ENCODE measurements at places on chromosomes 16 and 17. TPM values are rescaled to one million over a fixed set of nuclear protein-coding genes. Genes with fewer than 3 reads are reported as not detected.

GRCh38 chr17:29661213-29661612 lies 38.5 kb upstream of the CORO6 start:
- DNase-seq, result no peak

The CHST5 gene
- not detected for total RNA-seq

- DNase-seq, result no peak
Observed at GRCh38 chr16:82735186-82735585, 108.4 kb downstream of the CDH13 start.

GRCh38 chr17:78239489-78239931 lies 8.1 kb downstream of the TMEM235 start:
- DNase-seq, result no peak

The ETV4 gene
- 1.4 TPM for total RNA-seq

The KRT23 gene
- 12.9 TPM for total RNA-seq

The CCL8 gene
- not detected for total RNA-seq

DNA sequence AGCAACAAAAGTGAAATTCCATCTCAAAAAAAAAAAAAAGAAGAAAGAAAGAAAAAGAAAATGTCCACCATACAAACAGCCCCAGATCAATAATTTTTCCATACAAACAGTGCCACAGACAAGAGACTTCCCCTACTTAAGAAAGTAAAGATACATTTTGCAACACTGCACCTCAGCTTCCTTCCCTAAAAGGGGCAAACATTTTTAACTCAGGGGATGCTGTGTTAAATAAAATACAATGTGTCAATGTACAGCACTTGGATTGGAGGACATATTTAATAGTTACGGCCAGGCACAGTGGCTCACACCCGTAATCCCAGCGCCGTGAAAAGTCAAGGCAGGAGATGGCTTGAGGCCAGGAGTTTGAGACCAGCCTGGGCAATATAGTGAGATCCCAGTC lies 22.3 kb downstream of the MYH11 start:
- DNase-seq, result no peak

DNA sequence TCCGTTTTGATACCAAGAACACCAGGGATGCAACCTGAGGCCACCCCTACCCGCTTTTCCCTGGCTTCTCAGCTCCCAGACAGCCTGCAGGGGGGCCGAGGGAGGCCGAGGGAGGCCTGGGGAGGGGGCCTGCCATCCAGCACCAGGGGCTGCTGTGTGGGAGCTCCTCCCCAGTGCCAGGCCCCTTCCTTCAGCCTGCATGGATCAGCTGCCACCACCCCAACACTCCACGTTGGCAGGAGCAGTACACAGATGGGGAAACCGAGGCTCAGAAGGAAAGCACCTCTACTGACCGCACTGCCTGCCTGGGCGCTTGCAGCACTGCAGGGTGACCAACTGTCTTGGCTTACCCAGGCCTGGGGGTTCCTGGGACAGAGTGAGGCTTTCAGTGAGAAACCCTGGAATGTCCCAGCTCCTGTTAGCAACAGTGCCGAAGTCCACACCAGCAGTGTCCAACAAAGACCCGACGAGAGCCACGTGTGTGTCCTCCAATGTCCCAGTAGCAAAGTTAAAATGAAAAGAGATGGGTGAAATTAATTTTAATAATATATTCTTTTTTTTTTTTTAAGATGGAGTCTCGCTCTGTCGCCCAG lies 5.3 kb upstream of the OSGIN1 start:
- no peak for DNase-seq

The STH gene
- total RNA-seq, result not detected

DNA sequence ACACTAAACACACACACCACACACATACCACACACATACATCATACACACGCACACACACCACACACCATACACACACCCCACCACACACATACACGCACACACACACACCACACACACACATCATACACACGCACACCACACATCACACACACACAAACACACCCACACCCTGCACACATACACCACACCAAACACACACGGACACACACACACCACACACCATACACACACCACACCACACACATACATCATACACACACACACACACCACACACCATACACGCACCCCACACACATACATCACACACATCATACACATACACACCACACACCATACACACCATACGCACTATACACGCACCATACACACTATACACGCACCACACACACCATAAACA lies 3.7 kb upstream of the SOX8 start:
- DNase-seq, result no peak

DNA sequence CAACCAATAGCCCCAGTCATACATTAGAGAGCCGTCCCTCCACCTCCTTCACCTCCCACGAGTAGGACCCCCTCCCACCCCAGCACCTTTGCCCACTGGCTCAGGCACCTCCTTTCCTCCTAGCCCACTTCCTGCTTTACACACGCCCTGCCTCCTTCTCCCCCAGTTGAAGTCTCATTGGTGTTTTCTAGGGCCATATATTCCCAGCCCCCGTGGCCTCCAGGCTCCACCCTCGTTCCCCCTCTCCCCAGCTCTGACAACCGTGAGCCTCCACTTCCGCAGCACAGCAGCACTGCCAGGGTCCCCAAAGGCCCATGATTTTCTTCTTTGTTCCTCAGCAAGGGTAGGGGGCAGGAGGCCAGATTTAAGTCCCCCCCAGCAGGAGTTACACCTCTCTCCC lies 340.3 kb upstream of the TNRC6C start:
- DNase-seq, result no peak

DNA sequence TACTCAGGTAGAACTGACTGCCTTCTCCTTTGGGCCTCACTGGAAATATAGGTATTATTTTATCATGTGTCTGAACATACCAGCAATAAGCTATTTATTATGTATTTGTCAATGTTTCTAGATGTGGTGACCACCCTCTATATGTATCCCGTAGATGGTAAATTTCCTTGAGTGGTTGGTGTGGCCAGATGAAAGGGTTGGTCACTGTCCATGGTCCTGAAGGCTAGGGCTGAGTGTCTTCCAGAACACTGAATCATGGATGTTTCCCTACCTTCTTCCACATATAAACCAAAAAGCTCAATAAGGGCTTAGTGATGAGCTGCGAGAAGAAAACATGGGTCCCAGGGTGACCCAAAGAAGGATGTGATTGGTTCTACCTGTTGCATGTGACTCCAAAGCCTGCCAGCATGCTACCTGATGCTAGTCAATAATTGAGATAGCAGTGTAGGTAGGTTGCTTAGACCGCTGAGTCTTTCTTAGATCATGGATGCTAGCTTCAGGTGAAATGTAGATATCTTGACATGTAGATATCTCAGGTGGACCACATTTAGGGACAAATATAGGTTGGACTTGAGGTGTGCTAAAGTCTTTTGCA lies 150.3 kb downstream of the ASIC2 start:
- DNase-seq, result peak; percentile 33

- no peak for DNase-seq
Observed at GRCh38 chr17:3502466-3502865, 26.7 kb downstream of the ASPA start.

The CCDC144A gene
- 2.1 TPM for total RNA-seq

The HLF gene
- total RNA-seq, result 0.26 TPM

DNA sequence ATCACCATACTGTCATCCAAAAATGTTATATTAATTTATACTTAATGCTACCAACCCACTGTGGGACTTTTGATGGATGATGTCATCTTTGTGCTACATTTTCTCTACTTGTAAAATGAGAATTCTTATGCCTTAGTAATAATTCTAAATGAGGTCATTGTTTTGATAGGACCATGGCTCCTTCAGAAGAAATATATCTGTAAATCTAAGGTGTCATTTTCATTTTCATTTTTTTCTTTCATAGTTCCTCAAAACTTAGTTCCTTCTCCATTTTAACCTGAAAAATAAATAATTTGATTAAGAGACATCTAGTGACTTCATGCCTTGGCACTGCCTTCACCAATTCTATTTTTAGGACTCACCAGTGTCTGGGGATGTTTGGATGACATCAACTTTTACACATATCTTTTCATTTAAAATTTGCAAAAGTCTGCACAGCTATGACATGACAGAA lies 48.7 kb downstream of the GPRC5B start:
- DNase-seq, result no peak

DNA sequence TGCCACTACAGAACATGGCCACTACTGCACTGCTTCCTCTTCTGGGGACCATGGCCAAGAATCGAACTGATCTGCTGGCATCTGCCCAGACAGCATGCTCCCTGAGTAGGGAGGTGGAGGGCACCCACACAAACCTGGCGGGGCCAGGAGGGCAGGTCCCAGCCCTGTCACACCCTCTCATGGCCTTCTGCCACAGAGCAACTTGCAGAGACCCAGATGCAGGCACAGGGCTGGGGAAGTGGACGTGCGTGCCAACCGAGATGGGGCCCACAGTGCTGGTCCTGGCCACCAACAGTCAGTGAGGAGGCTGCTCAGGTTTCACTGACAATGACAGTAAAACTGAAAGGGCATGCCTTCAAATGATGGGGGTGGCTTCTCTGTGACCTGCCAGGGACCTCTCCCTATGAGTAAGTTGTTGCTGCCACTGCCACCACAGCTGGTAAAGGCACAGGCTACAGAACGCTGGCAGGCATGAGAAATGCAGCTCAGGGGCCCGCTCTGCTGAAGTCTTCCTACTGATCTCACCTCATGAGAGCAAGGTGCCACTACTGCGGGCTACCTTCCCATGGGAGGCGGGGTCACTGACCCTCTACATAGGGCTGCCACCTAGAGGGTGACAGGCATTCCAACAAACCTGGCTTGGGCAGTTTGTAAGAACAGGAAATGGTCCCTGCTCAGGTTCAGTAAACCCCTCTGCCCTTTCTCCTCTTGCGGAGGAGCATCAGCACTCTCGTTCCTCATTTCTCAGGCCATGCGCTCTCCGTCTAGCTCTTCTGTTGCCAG lies 15.5 kb downstream of the HIC1 start:
- DNase-seq, result no peak

The GRB2 gene
- total RNA-seq, result 103 TPM

The CAVIN1 gene
- 159 TPM for total RNA-seq

The GFAP gene
- not detected for total RNA-seq

DNA sequence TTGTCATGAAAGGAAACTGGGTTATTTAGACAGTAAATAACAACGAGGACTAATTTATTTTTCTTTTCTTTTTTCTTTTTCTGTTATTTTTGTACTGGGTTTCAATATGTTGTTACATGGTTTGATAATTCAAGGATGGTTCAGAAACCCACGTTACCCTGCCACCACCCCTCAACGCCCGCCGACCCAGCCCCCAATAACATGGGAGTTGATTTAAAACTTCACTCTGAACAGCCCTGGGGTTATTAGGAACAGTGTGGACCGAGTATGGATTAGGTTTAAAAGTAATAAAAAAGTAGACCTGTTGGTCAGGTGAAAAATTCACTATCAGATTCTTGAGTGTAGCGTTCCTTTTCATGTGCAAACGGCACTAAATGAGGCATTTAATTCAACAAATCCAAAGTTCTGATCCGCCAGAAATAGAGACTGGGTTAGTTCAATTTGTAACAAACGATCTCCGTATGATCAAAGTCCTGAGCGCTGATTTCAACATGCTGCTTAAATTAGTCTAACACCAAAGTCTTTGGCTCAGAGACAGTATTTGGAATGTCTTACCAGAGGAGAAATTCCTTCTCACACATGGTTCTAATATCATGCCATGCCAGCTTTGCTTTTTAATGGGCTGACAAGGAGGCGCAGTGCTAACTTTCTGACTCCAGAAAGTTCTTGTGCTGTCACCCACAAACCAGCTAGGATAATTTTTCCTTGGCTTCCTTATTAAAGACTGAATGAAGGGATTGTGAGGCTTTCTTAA lies 173.1 kb upstream of the IRX3 start:
- no peak for DNase-seq

- no peak for DNase-seq
Observed at GRCh38 chr16:63283721-63284120, 1247.5 kb upstream of the CDH8 start.

The CBX8 gene
- total RNA-seq, result 2.7 TPM

The FN3K gene
- total RNA-seq, result 4.5 TPM

DNA sequence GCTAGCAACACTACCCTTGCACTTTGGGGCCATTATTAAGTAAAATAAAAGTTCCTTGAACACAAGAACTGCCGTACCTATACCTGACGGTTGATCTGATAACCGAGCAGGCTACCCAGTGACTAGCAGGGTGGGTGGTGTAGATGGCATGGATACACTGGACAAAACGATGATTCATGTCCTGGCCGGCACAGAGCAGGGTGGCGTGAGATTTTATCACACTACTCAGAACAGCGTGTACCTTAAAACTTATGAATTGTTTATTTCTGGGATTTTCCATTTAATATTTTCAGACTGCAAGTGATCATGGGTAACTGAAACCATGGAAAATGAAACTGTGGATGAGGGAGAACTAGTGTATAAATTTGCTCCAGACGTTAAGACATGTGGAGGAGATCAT lies 41.0 kb upstream of the MSI2 start:
- peak; percentile 32 for DNase-seq
